ENCODE measurements at places on chromosomes 12 and 14.

DNA sequence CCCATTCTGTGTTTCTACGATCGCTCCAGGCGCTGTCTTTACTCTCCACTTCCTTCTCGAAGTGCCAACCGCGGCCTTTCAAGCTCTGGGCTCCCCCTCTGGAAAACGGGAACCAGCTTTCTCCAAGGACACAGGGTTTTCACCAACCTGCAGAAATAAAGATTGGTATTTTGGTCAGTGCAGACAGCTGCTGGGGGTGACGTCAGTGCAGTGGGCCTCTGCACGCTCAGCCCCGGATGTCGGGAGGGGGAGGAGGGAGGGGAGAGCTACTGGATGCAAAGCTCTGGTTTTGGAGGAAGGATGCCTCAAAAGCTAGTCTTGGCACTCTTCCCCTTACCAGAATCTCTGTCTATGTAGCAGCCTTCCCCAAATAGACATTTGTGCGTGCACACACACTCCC lies 19.9 kb downstream of the HRK start:
- peak; percentile 62 for DNase-seq

GRCh38 chr12:33052141-33053051 lies 155.8 kb upstream of the PKP2 start:
- DNase-seq, result no peak

GRCh38 chr12:55631733-55632132 lies 5.0 kb upstream of the OR10P1 start:
- no peak for DNase-seq

DNA sequence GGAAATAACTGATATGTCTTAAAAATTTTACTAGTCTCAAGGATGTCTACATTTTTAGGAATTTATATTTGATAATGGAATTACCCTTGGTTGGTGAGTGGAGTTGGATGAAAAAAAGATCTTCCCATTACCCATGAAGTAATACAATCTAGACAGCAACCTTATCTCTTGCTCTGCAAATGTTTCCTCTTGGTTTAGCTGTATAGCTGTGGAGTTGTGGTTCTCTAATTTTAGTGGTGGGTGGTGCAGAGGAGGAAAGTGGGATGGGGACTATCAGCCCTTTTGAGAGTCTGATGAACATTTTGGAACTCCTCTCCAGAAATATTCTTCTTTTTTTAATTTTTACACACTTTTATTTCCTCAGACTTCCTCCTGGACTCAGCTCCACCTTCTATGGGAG lies 17.1 kb downstream of the SPX start:
- DNase-seq, result no peak

DNA sequence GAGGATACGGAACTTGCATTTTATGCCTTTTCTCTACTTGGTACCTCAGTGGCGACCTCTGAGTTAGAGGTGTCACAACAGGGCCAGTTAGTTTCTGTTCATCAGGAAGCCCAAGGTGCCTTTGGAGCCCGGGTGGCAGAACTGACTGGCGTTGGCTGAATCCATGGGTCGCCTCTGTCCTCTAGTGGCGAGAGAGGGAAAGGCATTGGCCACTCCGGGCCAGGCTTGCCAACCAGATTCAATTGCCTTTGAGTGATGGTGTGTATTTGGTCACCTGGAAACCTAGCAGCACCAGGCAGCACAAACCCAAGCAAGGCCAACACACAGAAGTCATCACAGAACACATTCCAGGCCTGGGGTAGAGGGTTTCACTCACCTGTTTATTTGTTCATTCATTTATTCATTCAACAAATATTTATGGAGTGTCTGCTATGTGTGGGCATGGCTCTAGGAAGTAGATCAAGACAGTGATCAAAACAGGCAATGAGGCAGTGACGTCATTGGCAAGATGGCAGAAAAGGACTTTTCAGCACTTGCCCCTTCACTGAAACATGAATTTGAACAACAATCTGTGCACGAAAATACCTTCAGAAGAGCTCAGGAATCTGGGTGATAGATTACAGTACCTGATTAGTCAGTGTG lies 40.5 kb upstream of the KCNA5 start:
- peak; percentile 36 for DNase-seq

GRCh38 chr12:30753751-30754382 lies 884 bp downstream of the CAPRIN2 start:
- no peak for DNase-seq

- DNase-seq, result no peak
These were observed 8.7 kb downstream of the SNW1 start for GRCh38 chr14:77752266-77752665.

GRCh38 chr12:121800694-121801594 lies 2.9 kb upstream of the SETD1B start:
- DNase-seq, result peak; percentile 74

DNA sequence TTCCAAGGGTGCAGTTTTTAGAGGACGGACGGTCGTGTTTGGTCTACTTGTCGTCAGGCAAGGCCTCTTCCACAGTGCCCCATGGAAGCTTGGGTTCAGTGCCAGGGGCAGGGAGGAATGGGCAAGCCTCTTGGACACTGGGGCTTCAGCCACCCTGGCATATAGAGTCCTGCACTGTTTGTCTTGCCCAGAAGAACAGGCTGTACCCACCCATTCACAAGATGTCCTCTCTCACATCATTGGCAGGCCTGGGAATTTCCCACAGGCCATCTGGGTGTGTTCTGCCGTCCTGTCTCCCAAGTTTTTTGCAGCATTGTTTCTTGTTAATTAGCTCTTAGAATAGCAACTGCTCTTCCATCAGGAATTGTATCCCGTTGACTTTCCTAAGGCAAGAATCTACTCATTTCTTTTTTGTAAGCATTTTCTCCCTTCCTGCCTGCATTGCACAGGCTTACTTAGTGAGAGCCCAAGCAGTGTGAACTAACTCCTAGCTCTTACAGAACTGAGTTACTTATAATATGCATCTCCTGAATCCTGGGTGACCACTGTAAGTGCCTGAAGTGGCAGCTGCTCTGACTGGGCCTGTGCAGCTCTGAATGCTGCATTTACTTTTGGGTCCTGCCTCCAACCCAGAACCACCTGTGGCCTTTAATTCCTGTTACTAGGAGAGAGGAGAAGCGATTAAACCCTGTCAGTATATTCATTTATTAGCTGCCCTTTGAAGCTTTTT lies 149.4 kb upstream of the HIF1A start:
- no peak for DNase-seq

- no peak for DNase-seq
These were observed 114.4 kb downstream of the ZNF664 start for GRCh38 chr12:124087266-124088051.

- no peak for DNase-seq
These were observed 19.0 kb downstream of the TWF1 start for GRCh38 chr12:43786899-43787693.

DNA sequence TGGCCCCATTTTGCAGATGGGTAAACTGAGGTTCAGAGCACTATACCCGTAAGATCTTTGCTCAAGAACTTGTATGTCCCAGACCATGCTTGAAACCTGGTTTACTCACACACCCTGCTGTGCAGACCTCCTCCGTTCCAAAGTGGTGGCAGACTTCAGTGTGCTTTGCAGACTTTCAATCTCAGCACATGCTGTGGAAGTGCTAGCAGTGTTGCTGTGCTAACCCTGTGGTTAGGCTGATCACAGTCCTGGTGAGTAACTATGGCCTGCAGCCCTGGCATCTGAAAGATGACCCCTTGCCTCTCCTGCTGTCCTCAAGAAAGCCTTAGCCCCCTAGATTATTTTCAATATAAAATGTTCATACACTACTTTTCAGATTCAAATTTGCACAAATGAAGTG lies 450.6 kb downstream of the DPF3 start:
- no peak for DNase-seq

GRCh38 chr12:57813971-57814772 lies 4.4 kb downstream of the AVIL start:
- no peak for DNase-seq

- DNase-seq, result no peak
These were observed 172.3 kb upstream of the NOS1 start for GRCh38 chr12:117533687-117534086.

- no peak for DNase-seq
These were observed 121.4 kb downstream of the ITPR2 start for GRCh38 chr12:26711569-26711968.

DNA sequence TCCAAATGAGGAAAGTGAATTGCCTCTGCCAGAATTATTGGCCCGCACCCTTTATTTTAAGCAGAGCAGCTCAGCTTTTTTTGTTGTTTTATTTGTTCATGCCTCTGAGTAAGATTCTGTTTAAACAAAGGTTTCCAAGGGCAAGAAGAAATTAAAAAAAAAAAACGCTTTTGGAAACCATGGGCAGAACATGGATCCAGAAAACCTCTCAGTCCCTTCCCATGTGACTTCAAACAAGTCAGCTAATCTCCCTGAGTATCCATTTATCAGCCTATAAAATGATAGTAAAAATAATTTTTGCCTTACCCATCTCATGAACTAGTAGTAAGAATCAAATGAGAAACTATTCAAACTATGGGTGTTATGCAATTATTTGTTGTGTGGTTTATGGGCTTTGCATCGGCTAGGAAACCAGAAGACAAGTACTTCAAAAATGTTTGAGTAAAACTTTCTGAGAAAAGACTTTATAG lies 27.6 kb downstream of the KITLG start:
- no peak for DNase-seq

- no peak for DNase-seq
These were observed 7.5 kb downstream of the SLC25A29 start for GRCh38 chr14:100298551-100299237.

DNA sequence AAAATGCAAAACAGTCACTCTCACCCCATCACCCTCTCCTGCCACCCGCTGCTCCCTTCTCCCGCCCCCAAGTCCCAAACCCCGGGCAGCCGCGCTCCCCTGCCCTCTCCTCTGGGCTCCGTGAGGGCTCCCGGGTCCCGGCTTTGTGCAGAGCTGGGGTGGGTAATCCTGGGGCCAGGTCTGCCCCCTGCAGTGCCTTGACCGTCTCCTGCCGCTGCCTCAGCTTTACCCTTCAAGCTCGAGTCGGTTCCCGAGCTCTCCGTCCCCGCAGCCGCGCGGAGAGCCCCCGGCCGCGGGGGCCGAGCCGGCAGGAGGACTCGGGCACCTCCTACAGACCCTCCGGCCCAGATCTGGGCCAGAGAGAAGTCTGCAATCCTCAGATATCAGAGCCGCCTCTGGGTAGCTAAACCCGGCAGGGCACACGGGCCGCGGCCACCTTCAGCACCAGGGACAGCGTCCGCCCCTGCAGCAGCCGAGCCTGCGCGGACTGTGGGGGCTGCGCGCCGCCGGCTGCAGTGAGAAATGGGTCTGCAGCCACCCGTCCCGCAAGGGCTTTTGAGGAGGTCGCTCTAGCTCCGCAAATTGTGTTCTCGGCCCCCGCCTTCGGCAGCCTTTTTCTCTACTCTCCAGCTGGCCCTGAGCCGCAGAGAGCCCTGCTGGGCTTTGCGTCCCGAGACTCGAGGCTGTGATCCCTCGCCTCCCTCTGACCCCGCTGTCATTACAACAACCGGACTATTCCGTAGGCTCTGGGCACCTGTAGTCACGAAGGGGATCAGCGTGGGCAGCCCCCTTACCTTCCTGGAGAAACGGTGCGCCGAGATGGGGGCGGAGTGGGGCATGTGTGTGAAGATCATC lies 1.2 kb downstream of the PRMT8 start:
- DNase-seq, result peak; percentile 26

DNA sequence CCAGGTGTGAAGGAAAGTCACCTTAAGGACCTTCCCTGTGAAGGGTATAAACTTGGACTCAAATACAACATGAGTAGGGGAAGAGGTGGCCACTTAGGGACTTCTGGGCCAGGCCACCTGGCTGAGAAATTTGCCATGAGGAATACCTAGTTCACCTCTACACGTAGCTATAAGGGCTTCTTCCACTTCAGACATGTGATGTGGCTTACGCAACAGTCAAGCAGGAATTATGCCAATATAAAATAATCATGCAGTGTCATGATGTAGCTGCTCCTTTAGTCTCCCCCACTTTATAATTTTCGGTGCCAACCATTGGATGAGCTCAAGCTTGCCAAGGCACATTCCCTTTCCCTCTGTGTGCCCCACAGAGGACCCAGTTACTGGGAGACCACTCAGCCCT lies 166.6 kb upstream of the BCL2L14 start:
- DNase-seq, result no peak

DNA sequence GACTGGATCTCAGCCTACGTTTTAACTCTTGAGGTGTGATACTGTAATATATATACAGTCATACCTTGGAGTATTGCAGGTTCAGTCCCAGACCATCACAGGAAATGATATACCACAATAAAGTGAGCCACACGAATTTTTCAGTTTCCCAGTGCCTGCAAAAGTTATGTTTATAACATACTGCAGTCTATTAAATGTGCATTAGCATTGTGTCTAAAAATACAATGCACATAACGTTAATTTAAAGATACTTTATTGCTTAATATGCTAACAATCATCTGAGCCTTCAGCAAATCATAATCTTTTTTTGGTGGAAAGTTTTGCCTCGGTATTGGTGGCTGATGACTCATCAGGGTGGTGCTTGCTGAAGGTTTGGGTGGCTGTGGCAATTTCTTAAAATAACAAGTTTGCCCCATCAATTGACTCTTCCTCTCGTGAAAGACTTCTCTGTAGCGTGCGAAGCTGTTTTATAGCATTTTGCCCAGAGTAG lies 18.9 kb downstream of the PYROXD1 start:
- DNase-seq, result peak; percentile 45

GRCh38 chr14:67173719-67174118 lies 15.5 kb upstream of the GARIN2 start:
- no peak for DNase-seq

DNA sequence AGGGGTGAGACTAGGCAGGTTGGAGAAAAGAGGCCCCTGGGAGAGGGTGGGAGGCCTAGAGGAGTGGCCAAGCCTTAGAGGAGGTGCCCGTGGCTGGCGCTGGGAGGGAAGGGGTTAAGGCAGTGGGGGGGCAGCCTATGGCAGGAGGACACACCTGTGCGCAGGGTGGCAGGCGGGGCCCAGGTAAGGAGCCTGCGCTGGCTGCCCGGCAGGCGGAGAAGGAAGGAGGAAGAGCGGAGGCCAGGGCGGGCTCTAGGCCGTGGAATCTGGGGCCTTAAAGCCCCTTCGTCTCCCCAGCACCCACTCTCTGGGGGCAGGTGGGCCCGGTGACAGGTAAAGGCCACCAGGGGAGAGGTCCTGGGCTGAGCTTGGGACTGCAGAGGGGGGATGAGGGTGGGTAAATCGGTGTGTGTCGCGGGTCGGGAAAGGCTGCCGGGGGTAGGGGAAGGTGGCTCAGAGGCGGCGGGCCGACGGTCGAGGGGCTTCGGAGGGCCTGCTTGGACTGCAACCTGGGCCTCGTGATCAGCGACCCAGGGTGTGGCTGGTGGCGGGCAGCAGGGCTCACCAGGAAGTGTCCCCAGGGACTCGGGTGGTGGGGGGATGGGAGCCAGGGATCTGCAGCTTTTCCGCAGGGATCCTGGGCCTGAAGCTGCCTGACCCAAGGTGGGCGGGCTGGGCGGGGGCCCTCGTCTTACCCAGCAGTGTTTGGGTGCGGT lies 7.3 kb downstream of the PHB2 start:
- DNase-seq, result no peak

- no peak for DNase-seq
These were observed 751 bp downstream of the PSMB5 start for GRCh38 chr14:23033801-23034497.

- no peak for DNase-seq
These were observed 34.1 kb upstream of the SPTSSA start for GRCh38 chr14:34496007-34496678.

- no peak for DNase-seq
These were observed 22.8 kb downstream of the ABCC9 start for GRCh38 chr12:21918456-21918855.

- no peak for DNase-seq
These were observed 520.8 kb downstream of the FLRT2 start for GRCh38 chr14:86050757-86051156.

- no peak for DNase-seq
These were observed 124.3 kb downstream of the PPHLN1 start for GRCh38 chr12:42450248-42450647.
